Skin of body (tissue), 3 donors: ENCODE measurements at places on chromosomes 2 and 18. TPM values are rescaled to one million over a fixed set of nuclear protein-coding genes. Genes with fewer than 3 reads are reported as not detected.

DNA sequence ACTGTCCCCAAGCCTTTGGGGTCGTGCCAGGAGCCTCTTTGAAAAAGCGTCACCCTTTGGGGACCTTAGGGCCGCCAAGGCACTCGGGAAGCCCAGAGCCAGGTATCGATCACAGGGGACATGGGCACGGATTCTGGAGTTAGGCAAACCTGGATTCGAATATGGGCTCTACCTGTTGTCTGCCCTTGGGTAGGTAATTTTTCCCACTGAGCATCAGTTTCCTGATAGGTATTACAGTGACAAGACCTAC, 9.3 kb downstream of the TMEM198 start:
- no peak for DNase-seq

DNA sequence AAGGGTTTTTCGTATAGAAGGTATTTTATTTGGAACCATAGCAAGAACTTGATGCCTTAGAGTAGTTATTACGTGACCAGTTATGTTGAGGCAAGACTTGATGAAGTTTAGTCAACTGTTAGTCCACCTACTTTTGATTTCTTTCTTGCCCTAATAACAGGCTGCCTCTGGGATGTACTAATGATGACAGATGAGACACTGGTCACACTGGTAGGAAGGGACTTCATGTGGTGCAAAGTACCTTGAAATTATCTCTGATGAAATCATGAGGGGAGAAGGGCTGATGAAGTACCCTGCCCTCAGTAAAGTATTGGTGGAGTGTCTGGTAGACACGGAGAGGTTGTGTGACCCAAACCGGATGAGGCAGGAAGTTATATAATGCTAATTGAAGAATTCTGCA, 5.4 kb downstream of the DIS3L2 start:
- DNase-seq: no peak

DNA sequence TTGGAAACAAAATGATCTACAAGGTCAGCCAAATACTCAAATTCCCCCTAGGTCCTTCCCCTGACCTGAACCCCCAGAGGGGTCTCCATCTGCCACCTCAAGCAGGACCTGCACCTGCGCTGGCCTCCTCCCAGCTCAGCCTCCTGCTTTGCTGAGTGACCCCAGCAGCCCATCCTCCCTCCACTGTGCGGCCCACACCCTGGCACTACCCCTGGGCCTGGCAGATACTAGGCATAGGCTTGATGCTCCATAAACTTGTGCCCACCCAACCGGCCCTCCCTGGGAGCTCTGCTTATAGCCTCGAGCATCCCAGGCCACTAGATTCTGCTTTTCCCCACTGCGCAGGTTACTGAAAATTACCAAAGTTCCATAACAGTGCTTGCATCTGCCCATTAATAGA, 156.2 kb downstream of the HDAC4 start:
- DNase-seq: no peak

GRCh38 chr2:236503100-236503499, 66.5 kb upstream of the ACKR3 start:
- no peak for DNase-seq

GRCh38 chr2:20728114-20728758, 61.3 kb downstream of the GDF7 start:
- DNase-seq: no peak

- DNase-seq: no peak
These were observed 43.0 kb downstream of the SERPINB7 start for GRCh38 chr18:63818212-63818611.

GRCh38 chr2:66839551-66840320, 404.8 kb downstream of the MEIS1 start:
- DNase-seq: peak; percentile 34

GRCh38 chr2:190467575-190468083, 59.5 kb downstream of the MFSD6 start:
- peak; percentile 78 for DNase-seq

GRCh38 chr2:143776526-143777297, 647.5 kb downstream of the ARHGAP15 start:
- no peak for DNase-seq

GRCh38 chr2:135551356-135551755, 20.1 kb downstream of the R3HDM1 start:
- no peak for DNase-seq

DNA sequence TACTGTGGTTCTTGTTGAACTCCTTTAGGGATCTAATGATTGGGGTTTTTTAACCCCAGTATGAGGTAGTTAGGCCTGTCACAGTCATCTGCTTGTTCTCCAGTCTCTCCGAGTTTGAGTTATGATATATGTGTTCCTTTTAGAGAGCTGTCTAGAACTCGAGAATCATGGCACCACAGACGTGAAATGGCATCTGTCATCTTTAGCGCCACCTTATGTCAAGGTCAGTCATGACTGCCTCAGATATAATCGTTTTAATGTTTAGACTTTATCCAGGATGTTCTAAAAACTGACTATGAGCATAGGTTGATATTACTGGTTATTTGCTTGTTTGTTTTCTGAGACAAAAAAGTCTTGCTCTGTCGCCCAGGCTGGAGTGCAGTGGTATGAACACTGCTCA, 112.2 kb downstream of the CEP192 start:
- DNase-seq: no peak

DNA sequence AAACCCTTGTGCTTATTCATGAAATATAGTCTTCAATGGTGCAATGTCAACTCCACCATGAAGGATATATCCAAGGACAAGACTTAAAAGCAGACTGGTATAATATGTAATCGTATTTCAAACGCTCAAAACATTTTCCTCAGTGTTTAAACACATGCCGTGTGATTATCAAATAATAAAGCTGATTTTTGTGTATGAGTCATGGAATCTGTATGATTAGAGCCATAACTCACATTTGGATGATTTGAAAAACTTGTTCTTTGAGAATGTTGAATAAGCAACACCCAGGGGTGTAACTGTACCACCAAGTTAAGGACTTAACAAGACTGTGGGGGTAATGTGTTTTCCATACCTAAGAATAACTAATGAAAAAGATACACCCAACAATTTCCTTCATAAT, 215.3 kb downstream of the STK39 start:
- no peak for DNase-seq

- DNase-seq: no peak
These were observed 65.5 kb upstream of the ATG16L1 start for GRCh38 chr2:233185963-233186362.

GRCh38 chr2:112706170-112706664, 14.6 kb upstream of the NT5DC4 start:
- DNase-seq: no peak

- DNase-seq: peak; percentile 47
These were observed 868 bp upstream of the PKDCC start for GRCh38 chr2:42046819-42047487.

DNA sequence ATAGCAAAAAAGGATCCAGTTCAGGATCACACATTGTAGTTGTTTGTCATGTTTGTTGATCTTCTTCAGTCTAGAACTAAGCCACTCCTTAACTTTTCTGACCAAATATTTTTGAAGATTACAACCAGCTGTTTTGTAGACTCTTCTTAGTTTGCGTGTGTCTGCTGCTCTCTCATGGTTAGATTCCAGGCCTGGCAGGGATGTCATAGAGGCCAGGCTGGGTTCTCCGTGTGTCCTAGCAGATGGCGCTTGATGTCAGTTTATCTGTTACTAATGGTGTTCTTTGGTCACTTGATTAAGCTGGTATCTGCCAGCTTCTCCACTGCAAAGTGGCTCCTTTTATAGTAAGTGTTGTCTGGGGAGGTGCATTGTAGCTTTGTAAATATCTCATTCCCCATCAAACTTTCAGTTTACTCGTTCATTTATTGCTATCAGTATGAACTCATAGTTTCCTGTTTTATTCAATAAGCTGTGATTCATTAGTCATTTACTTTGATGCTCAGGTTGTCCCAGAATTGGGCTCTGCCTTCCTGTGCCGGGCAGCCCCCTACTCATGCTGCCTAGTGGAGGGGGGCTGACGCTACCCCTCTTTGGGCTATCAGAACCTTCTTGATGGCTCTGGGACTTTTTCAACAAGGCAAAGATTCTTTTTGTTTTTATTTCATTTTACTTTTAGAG, 42.1 kb downstream of the GRHL1 start:
- peak; percentile 69 for DNase-seq

GRCh38 chr2:156649596-156649995, 213.4 kb downstream of the GPD2 start:
- DNase-seq: peak; percentile 19

DNA sequence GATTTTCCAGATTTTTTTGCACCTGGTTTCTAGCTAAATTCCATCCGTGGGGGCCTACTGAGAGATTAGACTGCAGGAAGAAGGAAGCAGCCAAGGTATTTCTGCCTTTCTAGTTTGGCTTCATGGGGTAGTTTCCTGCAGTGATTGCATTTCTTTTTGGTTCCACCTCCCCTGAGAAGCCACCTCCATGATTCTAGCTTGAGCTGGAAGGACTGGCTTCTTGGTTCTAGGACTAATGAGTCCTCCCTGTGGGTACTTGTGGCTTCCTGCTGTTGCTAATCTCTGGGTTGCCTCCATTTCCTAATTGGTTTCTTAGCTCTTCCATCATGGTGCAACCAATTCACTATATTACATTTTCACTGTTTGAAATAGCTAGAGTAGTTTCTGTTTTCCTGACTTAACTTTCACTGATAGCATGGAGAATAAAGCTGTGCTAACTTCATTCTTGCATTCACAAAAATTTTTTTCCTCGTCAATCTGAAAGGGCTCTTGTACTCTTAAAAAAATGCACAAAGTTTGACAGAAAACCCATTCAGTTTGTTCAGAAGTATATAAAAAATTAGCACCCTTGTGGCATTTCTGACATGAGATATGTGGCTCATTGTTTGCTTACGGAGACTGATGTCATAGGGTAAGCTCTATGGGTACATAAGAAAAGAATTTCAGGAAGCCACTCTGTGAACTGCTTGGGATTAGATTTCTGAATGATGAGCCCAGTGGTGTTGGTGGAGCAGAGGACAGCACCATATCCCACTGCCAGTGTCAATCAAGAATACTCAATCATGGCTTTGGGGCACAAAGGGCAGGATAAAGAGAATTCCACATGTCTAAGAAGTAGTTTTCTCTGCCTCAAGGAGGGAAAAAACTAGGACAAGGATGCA, 242.8 kb upstream of the RBMS1 start:
- no peak for DNase-seq

DNA sequence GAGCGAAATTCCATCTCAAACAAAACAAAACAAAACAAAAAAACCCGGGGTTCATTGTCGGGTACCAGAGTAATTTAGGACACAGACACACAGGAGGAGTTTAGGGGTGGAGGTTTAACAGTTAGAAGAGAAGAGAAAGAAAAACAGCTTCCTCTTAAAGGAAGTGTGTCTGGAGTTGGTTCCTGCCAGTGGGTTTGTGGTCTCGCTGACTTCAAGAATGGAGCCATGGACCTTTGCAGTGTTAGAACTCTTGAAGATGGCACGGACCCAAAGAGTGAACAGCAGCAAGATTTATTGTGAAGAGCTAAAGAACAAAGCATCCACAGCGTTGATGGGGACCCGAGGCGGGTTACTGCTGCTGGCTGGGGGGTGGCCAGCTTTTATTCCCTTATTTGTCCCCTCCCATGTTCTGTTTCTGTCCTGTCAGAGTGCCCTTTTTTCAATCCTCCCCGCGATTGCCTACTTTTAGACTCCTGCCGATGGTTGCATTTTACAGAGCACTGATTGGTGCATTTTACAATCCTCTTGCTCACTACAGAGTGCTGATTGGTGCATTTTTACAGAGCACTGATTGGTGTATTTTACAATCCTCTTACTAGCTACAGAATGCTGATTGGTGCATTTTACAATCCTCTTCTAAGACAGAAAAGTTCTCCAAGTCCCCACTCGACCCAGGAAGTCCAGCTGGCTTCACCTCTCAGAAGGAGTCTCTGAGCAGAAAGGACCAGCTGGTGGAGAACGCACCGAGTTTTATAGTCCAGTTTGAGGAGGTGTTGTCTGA, 28.7 kb upstream of the ATP8B1 start:
- DNase-seq: no peak

DNA sequence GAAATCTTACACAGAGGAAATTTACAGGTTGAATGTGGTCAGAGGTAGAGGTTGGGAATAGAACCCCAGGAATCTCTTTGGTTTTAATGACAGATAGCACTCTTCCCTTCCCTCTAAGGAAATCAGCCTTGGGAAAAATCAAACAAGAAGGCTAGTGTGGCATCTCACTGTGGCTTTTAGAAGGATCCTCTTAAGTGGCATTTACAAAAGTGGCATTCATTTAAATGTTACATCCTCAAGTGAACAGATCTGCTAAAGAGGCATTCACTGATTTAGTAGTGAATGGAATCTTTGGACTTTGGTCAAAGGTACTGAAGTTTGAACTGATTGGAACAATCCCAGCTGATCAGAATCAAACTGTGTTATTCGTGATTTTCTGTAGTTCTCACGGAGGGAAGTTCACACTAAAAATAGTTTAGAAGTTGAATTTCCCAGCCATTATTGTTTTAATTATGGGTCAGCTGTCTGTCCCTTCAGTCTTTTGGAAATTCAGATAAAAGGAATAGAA, 136.5 kb upstream of the FN1 start:
- no peak for DNase-seq

GRCh38 chr18:35478520-35479435, 19.0 kb downstream of the INO80C start:
- no peak for DNase-seq

DNA sequence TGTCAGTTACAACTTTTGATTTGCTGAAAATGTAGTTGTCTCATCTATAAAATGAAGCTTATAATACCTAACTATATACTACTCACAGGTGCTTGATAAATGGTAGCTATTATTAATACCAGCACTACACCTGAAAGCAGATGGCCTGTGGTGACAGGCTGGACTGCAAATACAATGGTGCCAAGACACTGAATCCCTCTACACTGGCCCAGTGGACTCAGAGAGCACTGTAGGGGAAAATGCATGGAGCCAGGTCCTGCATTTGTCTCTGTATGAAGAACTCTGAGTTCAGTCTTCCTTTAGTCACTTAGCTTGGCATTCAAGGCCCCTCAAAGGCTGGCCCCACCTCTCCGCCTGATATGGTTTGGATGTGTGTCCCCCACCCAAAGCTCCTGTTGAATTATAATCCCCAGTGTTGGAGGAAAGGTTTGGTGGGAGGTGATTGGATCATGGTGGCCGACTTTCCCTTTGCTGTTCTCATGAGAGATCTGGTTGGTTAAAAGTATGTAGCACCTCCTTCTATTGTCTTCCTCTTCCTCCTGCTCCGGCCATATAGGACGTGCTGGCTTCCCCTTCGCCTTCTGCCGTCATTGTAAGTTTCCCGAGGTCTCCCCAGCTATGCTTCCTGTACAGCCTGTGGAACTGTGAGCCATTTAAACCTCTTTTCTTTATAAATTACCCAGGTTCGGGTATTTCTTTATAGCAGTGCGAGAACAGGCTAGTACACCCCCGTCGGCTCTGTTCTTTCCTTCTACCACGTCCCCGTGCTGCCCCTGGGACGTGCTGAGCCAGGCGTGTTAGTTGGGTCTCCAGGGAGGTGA, 11.1 kb upstream of the NTSR2 start:
- no peak for DNase-seq

GRCh38 chr2:25251422-25252273, 83.3 kb upstream of the POMC start:
- DNase-seq: peak; percentile 54

GRCh38 chr2:31831585-31831984, 179.2 kb downstream of the MEMO1 start:
- no peak for DNase-seq

GRCh38 chr2:6941299-6942046, 24.3 kb downstream of the RNF144A start:
- no peak for DNase-seq

The RNF181 gene
- total RNA-seq: 57.6 TPM

The SH2D6 gene
- total RNA-seq: not detected

The DPP10 gene
- 1.1 TPM for total RNA-seq

The FSHR gene
- not detected for total RNA-seq

The MAP3K19 gene
- not detected for total RNA-seq

The KIAA2012 gene
- total RNA-seq: 0.10 TPM

The EGR4 gene
- 0.10 TPM for total RNA-seq

The ASB18 gene
- 0.79 TPM for total RNA-seq
